ENCODE measurements at places on chromosomes 12 and 14.

DNA sequence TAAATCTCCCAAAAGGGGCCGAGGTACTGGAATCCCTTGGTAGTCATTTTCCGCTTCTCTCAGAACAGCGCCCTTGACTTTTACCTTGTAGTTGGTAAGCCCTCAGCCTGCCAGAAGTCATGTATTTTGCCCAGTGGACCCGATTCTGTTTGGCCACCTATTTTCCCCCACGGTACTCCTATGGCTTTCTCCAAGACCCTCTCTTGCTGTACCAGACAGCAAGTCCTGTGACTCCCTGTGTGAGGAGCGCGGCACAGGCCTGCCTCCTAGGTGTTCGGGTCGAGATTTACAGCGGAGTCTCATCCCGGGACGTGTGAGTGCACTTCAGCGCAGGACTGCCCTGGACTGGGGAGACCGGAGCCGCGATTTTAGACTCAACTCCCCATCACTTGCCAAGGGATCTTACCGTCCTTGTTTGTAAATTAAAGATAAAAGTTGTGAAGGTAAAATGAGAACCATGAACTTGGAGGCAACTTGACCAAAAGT lies 1.1 kb upstream of the MBD6 start:
- DNase-seq = no peak

DNA sequence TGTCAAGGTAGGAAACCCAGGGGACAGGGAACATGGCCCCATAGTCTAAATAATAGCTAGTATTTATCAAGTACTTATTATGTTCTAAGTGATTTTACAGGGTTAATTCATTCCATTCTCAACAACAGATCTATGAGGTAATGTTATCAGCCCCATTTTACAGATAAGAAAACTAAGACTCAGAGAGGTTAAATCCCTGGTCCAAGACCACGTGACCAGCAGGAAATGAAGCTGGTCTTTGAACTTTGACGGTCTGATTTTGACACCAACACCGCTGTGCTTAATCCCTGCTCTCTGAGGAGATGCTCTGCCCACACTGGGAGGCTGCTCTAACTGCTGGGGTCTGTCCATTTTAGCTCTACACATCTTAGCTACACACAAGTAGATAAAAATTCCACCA lies 253.5 kb downstream of the SPTSSA start:
- no peak for DNase-seq

- no peak for DNase-seq
These were observed 372.2 kb downstream of the RAD51B start for GRCh38 chr14:68191567-68192321.

DNA sequence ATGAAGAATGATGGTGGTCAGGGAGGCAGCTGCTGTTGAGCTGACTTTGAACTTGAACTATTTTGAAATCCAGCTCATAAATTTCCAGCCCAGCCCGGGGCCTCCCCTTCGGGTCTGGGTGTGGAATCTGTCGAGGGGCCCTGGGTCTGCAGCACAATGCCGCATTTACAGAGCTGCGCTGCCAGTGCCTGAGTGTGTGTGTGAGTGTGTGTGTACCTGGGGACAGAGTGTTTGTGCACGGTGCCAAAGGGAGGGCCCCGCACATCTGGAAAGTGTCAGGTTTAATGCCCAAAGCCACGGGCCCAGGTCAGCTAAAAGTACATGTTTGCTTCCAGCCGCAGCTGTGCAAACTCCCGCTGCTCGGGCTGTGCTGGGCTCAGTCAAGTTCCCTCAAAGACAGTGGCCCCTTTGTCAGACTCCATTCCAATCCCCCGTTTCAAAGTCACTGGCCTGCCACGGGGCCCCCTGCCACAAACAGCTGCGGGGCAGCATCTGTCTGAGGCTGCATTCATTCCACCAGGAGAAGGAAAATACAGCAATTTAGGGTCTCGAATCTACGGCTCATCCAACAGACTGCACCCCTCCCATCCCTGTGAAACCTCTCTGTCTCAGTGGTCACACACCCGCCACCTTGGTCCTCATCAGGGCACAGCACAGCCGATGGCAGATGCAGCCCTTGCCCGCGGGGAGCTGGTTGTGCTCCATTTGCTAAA lies 16.3 kb upstream of the RFLNA start:
- no peak for DNase-seq

GRCh38 chr14:65910108-65910786 lies 497.7 kb downstream of the FUT8 start:
- DNase-seq = peak; percentile 8

GRCh38 chr12:98464190-98464589 lies 51.2 kb upstream of the TMPO start:
- DNase-seq = peak; percentile 61

- DNase-seq = no peak
These were observed 91.1 kb downstream of the PLXNC1 start for GRCh38 chr12:94239332-94239993.

DNA sequence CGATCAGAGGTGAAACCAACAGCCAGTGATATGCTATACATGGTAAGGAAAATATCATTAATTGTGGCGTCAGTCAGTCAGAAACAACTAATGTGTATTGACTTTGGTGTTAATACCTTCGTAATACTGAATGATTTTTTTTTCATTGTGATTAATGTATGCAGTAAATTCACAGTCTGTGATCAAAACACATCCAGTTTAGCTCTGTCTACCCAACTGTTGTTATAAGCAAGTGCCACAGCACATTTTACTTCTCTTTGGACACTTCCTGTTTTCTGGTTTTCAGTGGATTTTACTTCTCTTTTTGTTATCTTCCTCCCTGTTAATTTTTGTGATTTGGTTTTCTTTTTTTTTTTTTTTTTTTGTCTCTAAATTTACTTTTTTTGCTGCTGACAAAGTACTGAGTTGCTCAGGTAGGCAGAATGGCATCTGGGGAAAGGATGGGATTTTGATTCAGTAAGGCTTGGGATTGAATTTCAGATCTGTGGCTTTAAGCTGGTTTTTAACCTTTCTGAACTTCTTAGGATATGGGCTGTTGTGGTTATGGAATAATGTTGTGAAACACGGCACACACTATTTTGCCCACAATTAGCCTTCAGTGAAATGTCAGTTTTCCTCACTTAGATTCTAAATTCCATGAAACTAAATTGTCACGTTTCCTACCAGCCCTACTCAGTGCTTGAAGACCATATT lies 604 bp downstream of the GLIPR1 start:
- peak; percentile 19 for DNase-seq

- DNase-seq = no peak
These were observed 1.3 kb upstream of the EMP1 start for GRCh38 chr12:13195250-13195649.

DNA sequence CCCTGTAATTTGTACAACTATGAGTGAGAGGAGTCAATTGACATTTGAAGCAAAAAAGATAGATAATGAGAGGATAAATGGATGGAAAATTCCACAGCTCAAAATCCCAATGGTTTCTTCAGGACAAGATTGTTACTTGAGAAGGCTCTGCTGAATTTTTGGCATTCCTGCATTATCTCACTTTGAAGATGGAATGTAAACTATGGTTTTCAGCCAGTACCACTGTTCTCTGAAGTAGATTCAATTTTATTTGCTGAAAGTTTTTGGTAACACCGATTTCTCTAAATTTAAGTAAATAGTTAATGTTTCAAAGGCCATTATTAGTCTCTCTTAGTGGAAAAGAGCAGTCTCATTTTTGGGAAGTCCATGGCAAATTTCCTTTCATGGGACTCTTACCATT lies 121.9 kb upstream of the SLC38A2 start:
- DNase-seq = peak; percentile 67

GRCh38 chr14:29846339-29847055 lies 81.2 kb downstream of the PRKD1 start:
- DNase-seq = no peak

DNA sequence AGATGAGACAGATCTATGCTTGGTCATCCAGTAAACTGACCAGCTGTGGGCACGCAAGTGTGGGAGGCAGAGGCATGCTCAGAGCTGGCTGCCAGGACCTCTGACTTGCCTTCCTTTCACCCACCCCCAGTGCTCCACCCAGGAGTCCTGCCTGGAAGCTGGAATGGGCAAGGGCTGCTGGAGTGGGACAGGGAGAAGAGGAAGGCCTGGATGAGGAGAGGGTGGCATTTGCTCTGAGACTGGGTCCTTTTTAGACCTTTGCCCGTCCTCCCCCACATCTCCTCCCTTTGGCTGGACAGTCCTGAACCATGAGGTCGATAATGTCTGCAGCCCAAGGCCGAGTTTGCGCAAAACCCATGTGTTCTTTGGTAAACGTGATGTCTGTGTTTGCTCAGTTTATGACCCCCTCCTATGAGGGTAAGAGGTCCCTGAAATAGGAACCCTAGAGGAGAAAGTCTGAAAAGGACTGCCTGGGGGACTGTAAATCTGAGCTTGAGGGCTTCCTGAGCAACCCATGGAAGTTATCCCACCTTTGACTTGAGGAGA lies 3.8 kb upstream of the INHBE start:
- no peak for DNase-seq

DNA sequence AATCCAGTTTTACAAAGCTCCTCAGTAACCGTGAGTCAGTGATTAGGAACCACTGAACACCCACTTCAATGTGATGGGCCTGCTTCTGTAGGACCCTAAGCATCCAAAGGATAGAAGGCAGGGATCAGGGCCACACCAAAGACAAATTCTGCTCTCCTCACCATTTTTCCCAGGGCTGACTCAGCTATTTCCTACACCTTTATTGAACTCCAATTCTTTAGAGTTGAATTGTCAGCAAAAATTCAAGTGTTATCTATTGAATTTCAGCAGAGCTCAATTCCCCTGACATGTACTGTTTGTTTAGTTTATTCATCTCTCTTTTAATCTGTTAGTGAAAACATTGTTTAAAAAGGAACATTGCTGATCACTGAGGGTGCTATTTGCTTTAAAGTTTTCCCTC lies 457.7 kb upstream of the TMPO start:
- DNase-seq = no peak

GRCh38 chr12:62724947-62725451 lies 210.0 kb downstream of the PPM1H start:
- DNase-seq = peak; percentile 98

DNA sequence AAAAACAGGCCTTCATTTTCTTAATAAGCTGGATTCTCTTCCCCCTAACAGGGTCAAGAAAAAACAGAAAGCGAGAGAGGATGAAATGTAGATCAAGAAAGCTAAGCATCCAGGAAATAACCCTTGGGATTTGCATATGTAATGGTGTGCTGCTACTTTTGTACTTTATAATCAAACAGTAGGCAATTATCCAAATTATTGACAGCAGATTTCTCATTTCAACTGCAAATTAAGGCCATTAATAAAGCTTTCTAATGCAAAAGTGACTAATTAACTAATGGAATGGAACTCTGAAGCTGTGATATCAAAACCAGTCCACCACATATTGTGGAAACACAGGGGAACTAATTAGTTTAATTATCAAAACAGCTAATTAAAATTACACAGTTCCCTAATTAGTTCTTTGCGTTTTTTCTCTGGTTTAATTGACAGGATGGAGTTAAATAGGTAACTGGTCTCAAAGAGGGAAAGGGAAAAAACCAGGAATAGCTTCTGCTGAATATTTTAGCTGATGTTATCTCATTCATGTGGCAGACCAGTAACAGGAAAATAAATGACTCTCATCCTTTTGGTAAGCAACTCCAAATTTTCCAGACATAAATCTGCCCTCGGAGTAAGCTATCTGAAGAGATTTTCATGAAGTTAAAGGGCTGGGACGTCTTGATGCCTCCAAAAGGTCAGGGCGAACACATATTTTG lies 182.7 kb upstream of the LMO3 start:
- DNase-seq = no peak

DNA sequence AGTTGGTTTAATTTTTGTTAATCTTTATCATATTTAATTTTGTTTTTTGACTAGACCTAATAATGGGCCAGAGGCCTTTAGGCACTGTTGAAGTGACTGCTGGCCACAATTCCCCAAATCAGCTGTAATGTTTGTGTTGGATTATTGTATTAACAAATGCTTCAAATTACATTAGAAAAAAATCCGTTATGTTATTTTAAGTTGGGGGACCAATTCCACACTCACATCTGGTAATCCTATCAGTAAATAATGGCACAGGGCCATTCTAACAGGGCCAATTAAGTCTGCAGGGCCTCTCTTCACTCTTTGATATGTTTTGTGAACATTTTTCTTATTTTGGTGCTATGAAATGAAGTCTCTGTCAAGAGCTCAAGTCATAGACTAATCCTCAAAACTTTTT lies 39.6 kb downstream of the CHST11 start:
- no peak for DNase-seq

DNA sequence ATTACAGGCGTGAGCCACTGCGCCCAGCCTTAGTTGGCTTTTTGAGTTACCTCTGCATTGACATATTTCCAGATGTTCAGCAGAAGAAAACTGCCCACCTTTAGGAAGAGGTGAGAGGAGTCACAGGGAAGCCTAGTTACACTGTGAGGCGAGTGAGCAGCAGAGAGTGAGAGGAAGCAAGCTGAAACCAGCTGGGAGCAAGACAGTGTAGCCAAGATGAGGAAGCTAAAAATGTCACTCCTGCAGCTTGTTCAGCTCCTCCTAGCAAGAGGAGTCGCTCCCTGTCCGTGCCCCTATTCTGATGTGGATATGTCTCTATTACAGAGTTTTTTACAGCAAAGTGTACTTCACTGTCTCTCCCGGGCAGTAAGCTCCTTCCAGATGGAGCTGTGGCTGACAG lies 127.6 kb downstream of the GXYLT1 start:
- no peak for DNase-seq

- DNase-seq = no peak
These were observed 231.0 kb upstream of the HMGA2 start for GRCh38 chr12:65593239-65593701.

DNA sequence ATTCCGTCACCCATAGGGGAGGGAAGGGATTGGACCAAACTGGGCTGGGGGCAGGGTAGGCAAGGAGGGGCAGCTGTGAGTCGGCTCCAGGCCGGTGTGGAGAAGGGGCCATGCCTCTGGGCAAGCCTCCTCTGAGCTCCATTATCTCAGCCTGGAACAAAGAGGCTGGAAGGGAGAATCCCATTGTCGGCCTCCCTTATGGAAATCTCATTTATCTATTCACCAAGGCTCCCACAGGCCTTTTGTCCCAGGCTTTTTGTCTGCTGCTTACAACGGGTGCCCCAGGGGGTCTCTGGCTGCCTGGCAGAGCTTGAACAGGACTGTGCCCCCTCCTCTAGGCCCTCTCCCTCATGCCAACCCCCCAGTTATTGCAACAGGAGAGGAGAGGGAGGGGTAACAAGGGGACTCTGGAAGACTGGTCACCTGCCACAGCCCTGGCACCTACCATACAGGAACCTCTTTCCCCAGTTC lies 19.5 kb downstream of the FIGNL2 start:
- DNase-seq = no peak
